Osteoblast (primary cell): ENCODE measurements at places on chromosomes 12 and 14. TPM values are rescaled to one million over a fixed set of nuclear protein-coding genes. Genes with fewer than 3 reads are reported as not detected.
A peak's percentile ranks its signal among the peaks of the same experiment; 100 is the strongest.

The HPD gene
- under 0.01 TPM in 1 of 2 replicates, not detected in the other for total RNA-seq

The PLEKHH1 gene
- total RNA-seq: 0.59 and 1.1 TPM in 2 replicates

The TTC7B gene
- 14.5 and 24.2 TPM in 2 replicates for total RNA-seq

DNA sequence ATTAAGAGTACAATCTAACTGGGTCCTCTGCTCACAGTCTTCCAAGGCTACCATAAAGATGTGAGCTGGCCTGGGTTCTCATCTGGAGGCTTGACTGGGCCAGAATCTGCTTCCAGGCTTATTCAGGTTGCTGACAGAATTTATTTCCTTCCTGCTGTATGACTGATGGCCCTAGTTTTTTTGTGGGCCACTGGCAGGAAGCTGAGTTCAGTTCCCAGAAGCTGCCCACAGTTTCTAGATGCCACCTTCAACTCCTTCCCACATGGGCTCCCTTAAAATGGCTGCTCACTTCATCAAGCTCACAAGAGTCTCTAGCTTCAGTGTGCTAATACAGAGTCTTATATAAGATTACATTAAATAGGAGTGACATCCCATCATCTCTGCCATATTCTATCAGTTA lies 121.7 kb upstream of the CAND1 start:
- DNase-seq: no peak
- no peak overlapping the region for H3K4me3 ChIP-seq
- no peaks in the 10 kb centered on the region for H3K36me3 ChIP-seq
- no peak overlapping the region for H3K27ac ChIP-seq

DNA sequence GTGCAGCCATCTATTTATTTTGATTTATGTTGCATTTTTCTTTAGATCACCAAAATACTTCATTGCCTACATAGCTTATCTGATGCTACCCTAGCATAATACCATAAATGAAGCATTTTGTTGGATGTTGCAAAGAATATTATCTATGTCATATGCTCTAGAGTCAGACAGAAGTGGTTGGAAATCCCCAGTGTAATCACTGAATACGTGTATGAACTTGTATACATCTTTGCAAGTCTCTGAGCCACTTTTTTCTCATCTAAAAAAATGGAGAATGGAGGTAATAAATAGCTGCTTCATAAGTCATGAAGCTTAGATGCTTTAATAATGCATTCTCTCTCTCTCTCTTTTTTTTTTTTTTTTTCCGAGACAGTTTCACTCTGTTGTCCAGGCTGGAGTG lies 18.5 kb downstream of the EVL start:
- H3K4me3 ChIP-seq: no peak overlapping the region
- no peaks in the 10 kb centered on the region for H3K27me3 ChIP-seq
- H3K27ac ChIP-seq: no peak overlapping the region
- peaks cover 9% of the 10 kb centered on the region for H3K4me1 ChIP-seq

DNA sequence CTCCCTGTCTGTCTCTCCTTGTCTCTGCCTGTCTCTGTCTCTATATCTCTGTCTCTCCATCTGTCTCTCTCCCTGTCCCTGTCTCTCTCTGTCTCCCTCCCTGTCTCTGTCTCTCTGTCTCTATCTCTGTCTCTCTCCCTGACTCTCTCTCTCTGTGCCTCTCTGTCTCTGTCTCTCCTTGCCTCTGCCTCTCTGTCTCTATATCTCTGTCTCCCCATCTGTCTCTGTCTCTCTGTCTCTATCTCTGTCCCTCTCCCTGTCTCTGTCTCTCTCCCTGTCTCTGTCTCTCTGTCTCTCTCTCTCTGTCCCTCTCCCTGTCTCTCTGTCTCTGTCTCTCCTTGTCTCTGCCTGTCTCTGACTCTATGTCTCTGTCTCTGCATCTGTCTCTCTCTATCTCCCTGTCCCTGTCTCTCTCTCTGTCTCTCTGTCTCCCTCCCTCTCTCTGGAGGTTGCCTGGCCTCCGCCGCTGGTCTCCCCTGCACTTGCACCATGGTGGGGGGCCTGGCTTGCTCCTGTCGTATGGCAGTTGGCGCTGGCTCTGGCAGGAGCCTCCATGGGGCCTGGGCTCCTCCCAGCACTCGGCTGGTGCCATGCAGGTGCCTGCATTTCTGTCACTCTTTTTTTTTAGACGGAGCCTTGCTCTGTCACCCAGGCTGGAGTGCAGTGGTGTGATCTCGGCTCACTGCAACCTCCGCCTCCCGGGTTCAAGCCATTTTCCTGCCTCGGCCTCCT lies 28.3 kb downstream of the MMP17 start:
- H3K4me1 ChIP-seq: peaks cover 14% of the 10 kb centered on the region
- DNase-seq: peak; percentile 8
- H3K27me3 ChIP-seq: peaks cover 8% of the 10 kb centered on the region
- H3K4me3 ChIP-seq: no peak overlapping the region
- H3K36me3 ChIP-seq: no peaks in the 10 kb centered on the region
- no peak overlapping the region for H3K27ac ChIP-seq

DNA sequence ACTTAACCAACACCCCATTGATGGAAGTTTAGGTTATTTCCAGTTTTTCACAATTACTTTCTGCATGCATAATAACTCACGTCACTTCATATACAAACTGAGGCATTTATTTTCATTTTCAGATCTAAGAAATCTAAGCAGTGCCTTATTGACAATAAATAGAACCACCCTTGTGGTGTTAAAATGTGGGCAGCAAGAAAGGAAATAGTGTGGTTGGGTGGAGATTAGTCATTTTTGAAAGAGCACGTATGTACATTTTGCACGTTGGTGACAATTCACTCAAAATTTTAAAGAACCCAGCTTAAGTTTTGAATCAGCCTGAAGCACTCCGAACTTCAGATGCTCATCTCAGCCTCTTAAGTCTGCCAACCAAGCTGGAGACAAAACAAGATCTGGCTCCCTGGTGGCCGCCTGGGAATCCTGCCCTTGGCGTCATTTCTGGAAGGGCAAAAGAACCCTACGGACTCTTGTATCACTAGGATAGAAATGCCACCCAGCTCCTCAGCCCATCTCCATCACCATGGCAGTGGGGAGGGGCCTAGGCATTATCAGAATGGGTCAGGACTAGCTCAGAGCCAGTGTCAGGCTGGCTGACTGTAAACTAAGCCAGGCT lies 89.5 kb upstream of the BCL2L14 start:
- peak; percentile 71 for DNase-seq
- no peaks in the 10 kb centered on the region for H3K36me3 ChIP-seq
- no peak overlapping the region for H3K27ac ChIP-seq
- peaks cover 16% of the 10 kb centered on the region for H3K4me1 ChIP-seq
- H3K4me3 ChIP-seq: peak overlapping the region; percentile 35

GRCh38 chr12:2325519-2325918 lies 272.7 kb downstream of the CACNA1C start:
- no peaks in the 10 kb centered on the region for H3K27me3 ChIP-seq
- no peak overlapping the region for H3K4me3 ChIP-seq
- no peaks in the 10 kb centered on the region for H3K36me3 ChIP-seq
- no peak for DNase-seq

- no peak overlapping the region for H3K27ac ChIP-seq
- H3K27me3 ChIP-seq: peaks cover 5% of the 10 kb centered on the region
- no peak for DNase-seq
- H3K36me3 ChIP-seq: no peaks in the 10 kb centered on the region
- no peak overlapping the region for H3K4me3 ChIP-seq
- no peaks in the 10 kb centered on the region for H3K4me1 ChIP-seq
These were observed 146.2 kb upstream of the RFLNA start for GRCh38 chr12:124148481-124149273.

- H3K36me3 ChIP-seq: no peaks in the 10 kb centered on the region
- H3K27me3 ChIP-seq: no peaks in the 10 kb centered on the region
- no peaks in the 10 kb centered on the region for H3K4me1 ChIP-seq
- H3K27ac ChIP-seq: no peak overlapping the region
- H3K4me3 ChIP-seq: no peak overlapping the region
- DNase-seq: no peak
These were observed 406.1 kb upstream of the OR4E1 start for GRCh38 chr14:22079766-22080165.
